ENCODE measurements at places on chromosomes 1 and 21.

- no peak for DNase-seq
These were observed 106.8 kb upstream of the HP1BP3 start for GRCh38 chr1:20893931-20894330.

DNA sequence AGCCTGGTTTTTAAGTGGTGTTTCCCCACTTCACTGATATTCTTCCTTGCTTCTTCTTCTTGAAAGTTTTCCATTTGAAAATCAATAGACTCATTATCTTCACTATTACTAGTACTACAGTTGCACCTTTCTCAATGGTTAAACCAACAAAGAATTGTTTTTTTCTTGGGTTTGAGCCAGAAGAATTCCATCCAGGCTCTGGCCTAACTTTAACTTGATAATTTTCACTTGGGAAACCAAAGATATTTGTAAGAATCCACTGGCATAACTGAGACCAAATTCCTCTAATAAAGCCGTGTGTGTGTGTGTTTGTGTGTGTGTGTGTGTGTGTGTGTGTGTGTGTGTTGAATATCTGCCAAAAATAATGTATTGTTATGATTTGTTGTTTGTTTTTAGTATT, 103.2 kb downstream of the SGIP1 start:
- no peak for DNase-seq

GRCh38 chr21:42567861-42568260, 54.2 kb downstream of the SLC37A1 start:
- no peak for DNase-seq

- DNase-seq: no peak
These were observed 70.3 kb downstream of the ABCA4 start for GRCh38 chr1:94050675-94051074.

DNA sequence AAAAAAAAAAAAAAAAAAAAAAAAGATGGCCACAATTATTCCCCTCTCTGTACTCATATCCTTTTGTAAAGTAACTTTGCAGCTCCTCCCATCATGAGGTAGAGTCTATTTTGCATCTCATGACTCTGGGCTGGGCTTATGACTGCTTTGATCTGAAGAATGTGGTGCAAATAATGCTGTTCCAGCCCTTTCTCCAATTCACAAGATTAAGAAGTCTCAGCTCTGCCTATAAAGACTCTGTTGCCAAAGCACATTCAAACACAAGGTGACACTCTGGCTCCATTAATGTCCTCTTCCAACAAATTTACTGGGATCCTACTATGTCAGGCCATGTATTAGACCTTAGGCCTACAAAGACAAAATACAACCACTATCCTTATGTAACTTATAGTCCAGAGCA, 64.8 kb upstream of the PTCH2 start:
- no peak for DNase-seq

GRCh38 chr21:45548711-45549491, 6.7 kb upstream of the SLC19A1 start:
- DNase-seq: no peak

DNA sequence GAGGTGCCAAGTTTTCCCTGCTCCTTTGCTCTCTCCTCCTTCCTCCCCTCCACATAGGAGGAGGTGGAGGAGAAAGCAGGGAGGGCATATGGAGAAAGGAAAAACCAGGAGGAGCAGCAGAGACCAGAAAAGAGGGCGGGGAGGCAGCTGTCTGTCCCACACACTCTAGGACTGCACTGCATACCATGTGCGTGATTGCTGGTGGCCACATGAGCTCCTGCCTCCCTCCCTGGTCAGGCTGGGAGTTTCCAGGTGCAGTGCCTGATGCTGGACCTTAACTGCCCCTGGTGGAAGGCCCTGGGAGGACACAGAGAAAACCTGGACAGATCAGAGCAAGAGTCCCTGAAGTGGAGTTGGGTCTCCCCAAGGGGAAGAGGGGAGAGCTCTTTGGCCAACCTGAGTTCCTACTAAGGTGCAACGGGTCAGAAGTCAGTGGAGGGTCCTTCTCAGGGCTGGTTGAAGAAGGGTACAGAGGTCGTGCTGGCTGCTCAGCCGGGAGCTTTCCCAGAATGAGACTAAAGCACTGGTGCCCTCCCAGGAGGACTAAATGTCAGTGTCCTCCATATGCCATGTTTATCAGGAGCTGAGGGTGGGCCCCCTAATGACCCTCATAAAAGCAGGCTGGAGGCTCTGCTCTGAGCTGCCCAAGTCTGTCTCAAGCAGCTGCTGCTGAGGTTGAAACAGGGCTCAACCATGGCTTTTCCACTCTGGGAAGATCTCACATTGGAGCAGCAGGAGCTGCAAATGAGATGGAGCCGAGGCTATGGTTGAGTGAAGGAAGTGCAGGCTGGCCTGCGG, 3.5 kb upstream of the LGR6 start:
- no peak for DNase-seq

DNA sequence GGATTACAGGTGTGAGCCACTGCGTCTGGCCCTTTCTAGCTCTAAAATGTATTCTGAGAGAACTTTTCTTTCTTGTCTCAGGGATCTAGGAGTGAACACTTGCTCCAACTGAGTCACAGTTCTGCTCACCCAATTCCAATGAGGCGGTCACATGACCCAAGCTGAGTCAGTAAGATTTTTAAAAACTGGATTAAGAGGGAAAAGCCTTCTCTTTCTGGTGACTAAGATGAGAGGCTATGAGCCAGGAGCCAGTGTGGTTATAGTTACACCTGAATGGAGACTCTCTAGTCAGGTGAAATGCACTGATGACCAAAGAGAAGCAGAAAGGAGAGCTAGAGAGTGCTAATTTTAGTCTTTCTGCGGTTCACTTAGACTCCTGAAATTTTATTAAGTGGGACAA, 9.5 kb upstream of the DEPDC1 start:
- no peak for DNase-seq

GRCh38 chr1:3473381-3473844, 18.9 kb downstream of the ARHGEF16 start:
- DNase-seq: no peak

- DNase-seq: no peak
These were observed 54.9 kb upstream of the C1orf198 start for GRCh38 chr1:230923176-230923575.

DNA sequence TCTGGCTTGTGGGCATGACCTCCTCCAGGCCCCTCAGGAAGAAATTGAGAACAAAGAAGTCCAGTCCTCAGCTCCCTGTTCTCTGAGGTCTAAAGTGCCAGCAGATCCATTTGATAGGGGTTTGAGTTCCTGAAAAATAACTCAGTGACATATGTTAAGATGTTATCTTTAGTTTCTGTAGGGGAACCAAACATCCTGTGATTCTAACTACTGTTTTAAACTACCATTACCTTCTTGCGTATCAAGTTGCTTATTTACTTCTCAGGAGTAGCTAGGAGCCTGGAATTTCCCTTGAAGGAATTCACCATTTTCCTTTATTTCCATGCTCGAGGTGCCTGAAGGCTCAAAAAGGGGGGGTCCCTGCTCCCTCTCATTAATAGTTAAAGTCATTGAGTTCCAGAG, 18.8 kb upstream of the LIN9 start:
- no peak for DNase-seq

GRCh38 chr1:91791691-91792488, 94.1 kb downstream of the TGFBR3 start:
- no peak for DNase-seq

- DNase-seq: no peak
These were observed 694.1 kb downstream of the USP25 start for GRCh38 chr21:16423921-16424320.

DNA sequence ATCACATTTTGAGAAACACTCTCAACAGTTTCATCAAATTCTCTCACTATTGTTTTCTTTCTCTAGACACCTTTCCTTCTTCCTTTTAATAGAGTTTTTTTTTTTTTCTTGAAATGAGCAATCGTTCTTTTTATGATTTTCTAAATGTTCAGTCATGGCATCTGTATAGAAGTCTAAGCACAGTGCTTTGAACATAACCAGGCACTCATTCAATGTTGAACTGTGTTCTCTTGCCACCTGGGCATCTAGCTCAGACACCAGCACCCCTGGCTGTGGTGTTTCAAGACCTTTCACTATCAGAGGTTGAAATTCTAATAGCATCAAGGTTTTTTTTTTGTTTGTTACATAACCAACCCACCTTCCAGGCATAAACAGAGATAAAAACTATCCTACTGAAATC, 96.6 kb downstream of the DNM3 start:
- DNase-seq: no peak

GRCh38 chr1:201673093-201673492, 134.2 kb downstream of the NAV1 start:
- no peak for DNase-seq

GRCh38 chr1:170618421-170618820, 45.5 kb upstream of the PRRX1 start:
- DNase-seq: no peak

DNA sequence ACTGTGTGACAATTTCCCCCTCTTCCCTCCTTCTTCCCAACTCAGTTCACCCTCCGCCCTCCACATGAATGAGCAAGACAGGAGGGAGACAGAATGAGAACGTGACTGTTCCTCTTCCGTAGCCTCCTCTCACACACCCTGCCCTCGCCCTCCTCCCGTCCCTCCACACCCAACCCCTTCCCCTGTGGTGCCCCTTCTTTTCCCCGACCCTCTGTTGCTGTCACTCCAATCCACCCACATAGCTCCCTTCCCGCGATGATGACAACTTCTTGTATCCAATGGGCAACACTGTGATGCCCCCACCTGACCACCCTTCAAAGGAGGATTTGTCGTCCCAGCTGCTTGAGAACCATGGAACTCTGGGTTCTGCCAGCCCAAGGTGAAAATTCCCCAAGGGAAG, 41.4 kb upstream of the COX20 start:
- no peak for DNase-seq

- DNase-seq: no peak
These were observed 10.1 kb downstream of the DOP1B start for GRCh38 chr21:36166705-36167104.

GRCh38 chr1:160548183-160548582, 25.1 kb upstream of the SLAMF6 start:
- DNase-seq: no peak

GRCh38 chr1:171879556-171879955, 38.3 kb downstream of the DNM3 start:
- DNase-seq: no peak

DNA sequence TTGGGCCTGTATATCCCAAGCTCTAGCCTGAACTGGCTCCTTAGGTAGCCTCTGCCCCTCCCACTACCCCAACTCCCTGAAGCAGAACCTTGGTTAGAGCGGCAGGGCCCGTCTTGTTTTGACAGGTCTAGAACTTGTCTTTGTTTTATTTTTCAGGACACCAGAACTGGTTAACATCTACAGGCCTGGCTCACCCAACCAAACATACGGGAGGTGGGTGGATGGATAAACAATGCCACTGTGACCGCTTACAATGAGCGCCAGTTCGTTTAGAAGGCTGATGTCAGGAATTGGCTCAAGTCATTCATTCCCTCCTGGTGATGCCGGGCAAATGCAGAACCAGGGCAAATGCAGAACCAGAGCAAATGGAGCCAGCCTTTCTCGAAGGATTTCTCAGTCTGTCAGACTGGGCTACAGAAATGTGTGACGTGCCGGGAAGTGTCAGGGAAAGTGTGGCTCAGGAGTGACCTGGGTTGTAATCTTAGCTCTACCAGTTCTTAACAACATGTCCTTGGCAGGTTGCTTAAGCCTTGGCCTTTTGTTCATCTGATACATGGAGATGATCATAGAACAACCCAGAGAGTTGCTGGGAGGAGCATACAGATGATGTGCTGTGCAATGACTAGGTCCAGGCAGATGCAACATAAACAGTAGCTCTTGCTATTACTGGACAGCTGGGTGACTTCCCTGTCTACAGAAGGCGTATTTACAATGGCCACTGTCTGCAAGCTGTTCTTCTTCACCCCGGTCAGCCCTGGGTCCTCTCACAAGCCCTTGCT, 30.5 kb upstream of the BTG2 start:
- no peak for DNase-seq

DNA sequence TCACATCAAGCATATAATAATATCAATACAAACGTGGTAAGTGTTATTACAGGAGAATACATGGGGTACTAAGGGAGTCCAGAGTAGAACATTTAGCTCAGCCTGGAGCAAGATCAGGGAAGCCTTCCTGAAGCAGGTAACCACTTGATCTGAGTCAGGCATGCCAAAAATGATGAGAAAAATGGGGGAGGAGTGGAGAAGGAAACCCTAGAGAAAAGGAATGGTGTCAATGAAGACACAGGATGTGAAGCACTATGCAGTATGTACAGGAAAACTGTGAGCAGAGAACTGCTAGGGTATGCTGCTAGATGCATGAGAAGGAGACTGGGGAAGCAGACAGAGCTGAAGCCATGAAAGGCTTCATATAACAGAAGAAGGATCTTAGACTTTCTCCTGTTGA, 84.7 kb downstream of the NOTCH2 start:
- no peak for DNase-seq

- DNase-seq: no peak
These were observed 2.6 kb upstream of the MAPKAPK2 start for GRCh38 chr1:206682111-206682510.

DNA sequence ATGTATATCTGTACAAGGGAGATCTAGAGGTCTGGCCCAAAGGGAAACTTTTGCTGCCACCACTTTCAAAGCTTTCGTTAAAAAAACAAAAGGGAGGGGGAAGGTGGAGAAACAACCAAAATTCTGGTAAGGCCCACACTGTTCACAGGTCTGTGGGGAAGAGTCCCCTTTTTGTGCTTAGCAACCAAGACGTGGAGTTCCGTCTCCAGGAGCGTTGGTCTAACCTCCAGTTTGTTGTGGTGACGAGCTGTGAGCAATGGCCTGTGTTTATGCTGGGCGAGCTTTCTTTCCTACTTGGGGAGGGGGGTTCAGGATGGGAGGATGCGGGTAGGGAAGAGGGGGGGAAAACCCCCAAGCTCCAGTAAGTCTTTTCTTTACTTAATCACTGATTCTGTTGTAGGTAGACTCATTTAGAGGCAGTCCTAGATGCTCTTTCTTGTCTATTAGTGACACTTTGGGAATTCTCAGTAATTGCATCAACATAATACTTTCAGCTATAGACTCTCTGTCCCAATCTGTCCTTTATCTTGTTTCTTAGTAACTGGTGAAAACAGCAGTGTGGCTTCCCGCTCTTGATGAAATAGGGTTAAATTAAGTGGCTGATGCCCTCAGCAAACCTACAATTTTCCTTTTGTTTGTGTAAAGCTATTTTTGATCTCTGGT, 1.5 kb downstream of the HIPK1 start:
- peak; percentile 10 for DNase-seq

DNA sequence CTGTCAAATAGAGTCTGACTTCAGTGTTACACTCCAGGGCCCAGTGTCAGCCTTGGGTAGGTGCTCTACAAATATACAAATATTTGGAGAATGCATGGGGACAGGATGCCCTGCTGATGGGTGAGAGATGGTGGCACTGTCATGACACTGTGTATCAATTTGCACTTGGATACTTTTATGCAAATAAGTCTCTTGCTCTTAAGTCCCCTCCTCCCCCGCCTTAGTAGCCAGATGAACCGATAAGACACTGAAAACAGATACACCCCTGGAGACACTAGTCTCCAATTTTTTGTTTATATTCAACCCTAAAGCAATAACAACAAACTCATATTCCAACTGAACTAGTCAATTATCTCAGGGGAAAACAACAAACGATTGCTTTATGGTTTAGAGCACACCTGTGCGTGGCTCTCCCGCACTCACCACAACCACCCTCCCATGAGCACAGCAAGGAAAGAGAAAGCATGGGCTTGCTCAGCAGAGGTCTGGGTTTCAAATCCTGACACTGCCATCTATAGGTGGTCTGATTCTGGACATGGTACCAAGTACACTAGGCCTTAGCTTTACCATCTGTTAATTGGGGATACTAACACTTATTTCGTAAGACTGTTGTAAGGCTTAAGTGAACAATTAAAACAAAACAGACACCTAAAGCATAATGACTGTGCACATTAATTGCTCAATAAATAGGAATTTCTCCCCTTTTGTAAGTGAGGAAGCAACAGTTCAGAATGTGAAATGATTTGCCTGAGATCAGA, 50.3 kb downstream of the HIVEP3 start:
- DNase-seq: no peak
